ENCODE measurements at places on chromosomes 2 and 18.

- DNase-seq = no peak
These were observed 58.1 kb downstream of the AGAP1 start for GRCh38 chr2:235551965-235552364.

DNA sequence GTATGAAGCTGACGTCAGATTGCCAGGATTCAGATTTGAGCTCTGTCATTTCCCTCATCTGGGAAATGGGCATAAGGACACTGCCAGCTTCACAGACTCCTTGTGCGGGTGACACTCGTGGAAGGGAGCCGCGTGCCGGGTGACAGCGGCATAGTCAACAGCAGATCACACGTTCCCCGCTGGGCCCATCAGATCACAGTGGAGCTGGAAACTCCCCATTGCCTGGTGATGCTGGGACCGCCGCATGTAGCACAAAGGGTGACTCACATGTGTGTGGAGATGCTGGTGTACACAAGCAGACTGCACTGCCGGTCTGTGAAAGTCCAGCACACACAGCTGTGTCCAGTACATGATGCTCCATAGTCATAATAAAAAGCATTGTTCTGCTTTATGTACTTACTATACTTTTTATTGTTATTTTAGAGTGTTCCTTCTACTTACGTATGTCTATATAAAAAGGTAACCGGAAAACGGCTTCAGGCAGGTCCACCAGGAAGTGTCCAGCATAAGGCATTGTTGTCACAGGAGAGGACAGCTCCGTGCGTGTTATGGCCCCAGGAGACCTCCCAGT lies 31.8 kb downstream of the SALL3 start:
- DNase-seq = no peak

- DNase-seq = no peak
These were observed 180.5 kb downstream of the ZNF516 start for GRCh38 chr18:76314496-76314895.

- DNase-seq = no peak
These were observed 3.5 kb downstream of the ADCYAP1 start for GRCh38 chr18:907885-908757.

- DNase-seq = no peak
These were observed 8.6 kb upstream of the NCK2 start for GRCh38 chr2:105736145-105736544.

DNA sequence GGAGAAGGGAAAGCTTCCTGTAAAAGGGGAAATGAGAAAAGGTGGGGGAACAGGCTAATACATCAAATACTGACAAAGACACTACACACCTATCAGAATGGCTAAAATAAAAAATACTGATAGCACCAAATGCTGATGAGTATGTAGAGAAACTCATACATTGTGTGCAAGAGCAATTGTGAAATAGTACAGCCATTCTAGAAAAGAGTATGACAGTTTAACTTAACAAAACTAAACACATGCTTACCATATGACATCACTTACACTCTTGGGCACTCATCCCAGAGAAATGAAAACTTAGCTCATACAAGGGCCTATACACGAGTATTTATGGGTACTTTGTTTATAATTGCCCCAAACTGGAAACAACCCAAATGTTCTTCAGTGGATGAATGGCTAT lies 53.4 kb downstream of the ZNF638 start:
- DNase-seq = peak; percentile 44

GRCh38 chr2:231300020-231300721 lies 95.3 kb upstream of the B3GNT7 start:
- DNase-seq = peak; percentile 55

- no peak for DNase-seq
These were observed 34.0 kb upstream of the B4GALT6 start for GRCh38 chr18:31718386-31718785.
